ENCODE measurements at places on chromosomes 11 and 22. TPM values are rescaled to one million over a fixed set of nuclear protein-coding genes. Genes with fewer than 3 reads are reported as not detected.

DNA sequence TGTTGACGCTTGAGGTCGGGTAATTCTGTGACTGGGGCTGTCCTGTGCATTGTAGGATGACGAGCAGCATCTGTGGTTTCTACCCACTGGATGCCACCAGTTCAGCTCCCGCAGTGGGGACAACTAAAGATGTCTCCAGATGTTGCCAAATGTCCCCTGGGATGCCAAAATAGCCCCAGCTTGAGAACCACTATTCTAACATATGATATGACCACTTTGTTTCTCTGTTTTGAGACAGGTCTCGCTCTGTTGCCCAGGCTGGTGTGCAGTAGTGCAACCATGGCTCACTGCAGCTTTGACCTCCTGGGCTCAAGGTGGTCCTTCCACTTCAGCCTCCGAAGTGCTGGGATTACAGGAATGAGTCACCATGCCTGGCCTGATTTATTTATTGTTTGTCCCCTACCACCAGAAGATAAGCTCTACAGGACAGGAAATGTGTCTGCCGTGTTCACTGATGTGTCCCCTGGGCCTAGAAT lies 4.4 kb upstream of the MEN1 start:
- peaks cover 14% of the 10 kb centered on the region for H3K36me3 ChIP-seq
- H3K27ac ChIP-seq = no peak overlapping the region
- peaks cover 10% of the 10 kb centered on the region for H3K4me1 ChIP-seq

GRCh38 chr11:47529951-47530350 lies 23.0 kb downstream of the CELF1 start:
- H3K27ac ChIP-seq = no peak overlapping the region
- H3K4me1 ChIP-seq = peaks cover 21% of the 10 kb centered on the region
- H3K4me3 ChIP-seq = no peak overlapping the region
- H3K27me3 ChIP-seq = no peaks in the 10 kb centered on the region
- H3K36me3 ChIP-seq = peaks cover 6% of the 10 kb centered on the region
- DNase-seq = no peak

GRCh38 chr11:94586546-94586945 lies 19.4 kb downstream of the PIWIL4 start:
- no peaks in the 10 kb centered on the region for H3K27me3 ChIP-seq
- no peak overlapping the region for H3K27ac ChIP-seq
- H3K36me3 ChIP-seq = peaks cover 15% of the 10 kb centered on the region
- H3K4me1 ChIP-seq = peaks cover 80% of the 10 kb centered on the region
- DNase-seq = no peak

- peaks cover 32% of the 10 kb centered on the region for H3K4me1 ChIP-seq
- H3K27me3 ChIP-seq = no peaks in the 10 kb centered on the region
- H3K4me3 ChIP-seq = peak overlapping the region; percentile 52
- peak; percentile 71 for DNase-seq
These were observed 60.2 kb downstream of the EHF start for GRCh38 chr11:34680918-34681586.

PTPRCAP gene
- total RNA-seq = 1.3 TPM

SYT8 gene
- total RNA-seq = 5.8 TPM

RIMBP3C gene
- total RNA-seq = not detected

HEPN1 gene
- not detected for total RNA-seq
